ENCODE measurements at places on chromosomes 5 and 9.

DNA sequence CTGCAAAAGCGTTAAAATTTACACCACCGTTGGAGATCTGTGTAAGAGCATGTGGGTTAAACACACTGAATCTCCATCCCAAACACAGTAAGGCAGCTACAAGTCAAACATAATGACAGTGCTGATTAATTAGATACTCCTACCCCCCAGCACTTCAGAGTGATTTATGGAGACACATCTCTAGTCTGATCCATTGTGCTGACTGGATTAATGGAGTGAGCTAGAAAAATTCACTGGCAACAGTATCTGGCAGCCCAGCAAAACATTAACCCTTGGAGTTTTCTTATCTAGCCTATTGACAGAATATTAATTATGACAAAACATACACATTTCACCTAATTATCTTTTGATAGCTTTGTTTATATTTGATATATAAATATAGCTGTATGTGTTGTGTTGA is 188.6 kb upstream of the ISL1 start:
- DNase-seq, result peak; percentile 48

- no peak for DNase-seq
Observed at GRCh38 chr9:127567730-127568617, 44.1 kb upstream of the STXBP1 start.

DNA sequence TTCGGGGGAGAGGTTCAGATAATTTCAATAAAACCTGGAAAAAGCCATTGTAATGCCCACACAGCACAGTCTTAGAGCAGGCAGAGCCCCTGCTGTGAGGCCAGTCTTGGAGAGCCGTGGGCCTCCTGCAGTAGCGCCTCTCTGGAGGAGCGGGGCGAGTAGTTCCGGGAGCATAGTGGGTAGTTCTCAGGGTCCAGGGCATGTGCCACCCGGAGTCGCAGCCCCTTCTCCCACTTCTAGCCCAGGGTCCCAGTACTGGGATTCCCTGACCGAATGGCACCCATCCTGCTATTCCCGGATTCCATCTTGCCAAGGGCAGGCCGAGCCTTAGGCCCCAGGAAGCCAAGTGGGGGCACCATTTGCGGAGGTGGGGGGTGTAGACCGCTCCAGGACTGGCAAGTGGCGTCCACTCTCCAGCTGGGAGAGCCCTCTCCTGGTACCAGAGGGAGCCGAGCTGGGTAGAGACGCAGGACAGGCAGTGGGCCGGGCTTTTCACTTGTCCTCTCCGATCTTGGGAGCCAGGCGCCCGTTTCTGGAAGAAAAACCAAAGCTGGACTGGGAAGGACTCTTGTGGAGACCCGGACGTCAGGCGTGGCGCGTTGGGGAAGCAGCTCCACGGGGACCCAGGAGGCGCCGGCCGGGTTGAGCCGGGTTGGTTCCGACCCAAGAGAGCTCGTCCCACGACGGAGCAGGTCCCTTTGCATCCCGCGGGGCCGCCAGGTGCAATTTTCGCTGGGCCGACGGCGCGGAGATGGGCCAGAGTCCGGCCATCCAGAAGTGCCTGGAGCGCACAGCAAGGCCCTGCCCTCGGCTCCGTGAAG is 12.1 kb downstream of the PROP1 start:
- no peak for DNase-seq

DNA sequence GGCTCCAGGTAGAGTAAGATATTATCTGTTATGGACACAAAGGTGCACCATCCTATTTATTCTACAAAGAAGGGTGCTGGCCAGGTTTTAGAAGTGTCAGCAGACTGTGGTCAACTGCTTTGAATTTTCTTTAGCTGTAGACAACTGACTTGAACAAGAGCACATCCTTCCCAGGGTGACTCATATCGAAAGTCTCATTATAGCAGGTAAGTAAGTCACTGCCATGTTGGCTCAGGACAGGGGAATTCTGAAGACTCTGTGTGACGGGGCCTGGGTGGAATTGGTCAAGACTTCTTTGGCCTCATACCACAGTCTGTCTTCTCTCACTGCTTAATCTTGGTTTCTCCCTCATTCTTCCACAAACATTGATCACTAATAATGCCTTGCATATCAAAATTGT is 214.5 kb upstream of the CDH9 start:
- DNase-seq, result no peak

DNA sequence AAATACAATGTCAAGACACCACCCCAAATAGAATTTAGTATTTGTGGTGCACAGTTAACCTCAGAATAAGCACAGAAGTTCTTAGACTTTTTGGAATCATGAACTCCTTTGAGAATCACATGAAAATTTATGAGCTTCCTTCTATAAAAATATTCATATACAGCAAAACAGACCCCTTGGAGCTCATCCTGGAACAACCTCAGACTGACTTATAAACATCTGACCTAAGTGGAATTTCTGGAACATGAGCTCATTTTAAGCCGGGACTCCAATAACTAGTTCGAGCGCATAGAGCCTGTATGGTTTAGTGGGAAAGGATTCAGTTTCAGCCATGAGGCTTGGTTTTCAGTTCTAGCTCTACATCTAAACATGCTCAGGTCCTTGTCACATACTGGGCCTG is 192.3 kb downstream of the DEPDC1B start:
- no peak for DNase-seq

GRCh38 chr9:109831998-109832658 is 52.1 kb downstream of the PALM2AKAP2 start:
- DNase-seq, result no peak

- no peak for DNase-seq
Observed at GRCh38 chr9:120490888-120491595, 88.9 kb downstream of the CDK5RAP2 start.

- DNase-seq, result no peak
Observed at GRCh38 chr9:101098392-101098791, 69.9 kb downstream of the PLPPR1 start.

- DNase-seq, result no peak
Observed at GRCh38 chr5:10507575-10508096, 56.2 kb upstream of the ANKRD33B start.

DNA sequence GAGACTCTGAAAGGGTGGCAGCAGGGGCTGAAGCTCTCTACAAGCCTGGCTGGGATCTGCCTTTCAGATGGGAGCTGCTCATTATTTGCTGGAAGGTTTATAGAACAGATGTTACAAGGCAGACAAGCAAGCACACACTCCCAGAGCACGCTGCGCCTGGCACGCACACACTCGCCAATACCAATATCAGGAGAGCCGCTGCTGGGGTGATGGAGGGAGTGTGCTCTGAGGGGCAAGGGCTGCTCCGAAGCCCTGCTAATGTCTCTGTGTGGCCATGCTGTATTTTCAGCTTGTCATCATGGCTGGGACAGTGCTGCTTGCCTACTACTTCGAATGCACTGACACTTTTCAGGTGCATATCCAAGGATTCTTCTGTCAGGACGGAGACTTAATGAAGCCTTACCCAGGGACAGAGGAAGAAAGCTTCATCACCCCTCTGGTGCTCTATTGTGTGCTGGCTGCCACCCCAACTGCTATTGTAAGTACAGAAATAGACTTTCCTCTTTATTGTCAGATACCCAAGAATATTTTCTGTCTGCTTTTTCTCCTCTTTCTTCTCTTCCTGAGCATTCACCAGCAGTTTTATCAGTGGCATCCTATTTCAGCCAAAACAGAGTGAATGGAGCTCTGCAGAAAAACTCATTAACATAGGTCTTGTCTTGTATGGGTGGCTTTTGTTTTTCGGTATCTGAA is 115.1 kb downstream of the BAAT start:
- DNase-seq, result no peak

DNA sequence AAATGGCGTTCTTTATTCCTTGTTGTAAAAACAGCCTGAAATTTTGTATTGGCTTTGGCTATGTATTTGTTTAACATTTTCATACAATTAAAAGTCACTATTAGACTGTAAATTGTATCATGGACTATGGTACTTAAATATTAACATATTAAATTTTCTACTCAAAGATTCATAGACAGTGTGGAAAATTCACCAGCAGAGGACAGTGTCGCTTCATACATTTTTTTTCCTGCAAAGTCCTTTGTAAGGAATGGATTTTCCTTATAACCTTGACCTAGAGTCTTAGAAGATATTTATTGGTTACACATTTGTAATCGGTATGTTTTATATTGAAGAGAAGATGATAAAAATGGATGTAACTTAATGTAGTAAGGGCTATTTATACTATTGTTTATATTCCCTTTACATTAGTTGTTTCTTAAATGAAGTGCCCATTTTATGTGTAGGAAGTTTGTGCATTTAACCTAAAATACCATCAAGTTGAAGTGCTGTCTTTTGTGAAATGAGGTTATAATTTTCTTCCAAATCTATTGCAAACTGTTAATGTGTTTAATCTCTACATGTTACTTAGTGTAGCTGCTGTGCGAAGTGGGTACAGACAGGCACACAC is 150.1 kb downstream of the KDM4C start:
- DNase-seq, result no peak

DNA sequence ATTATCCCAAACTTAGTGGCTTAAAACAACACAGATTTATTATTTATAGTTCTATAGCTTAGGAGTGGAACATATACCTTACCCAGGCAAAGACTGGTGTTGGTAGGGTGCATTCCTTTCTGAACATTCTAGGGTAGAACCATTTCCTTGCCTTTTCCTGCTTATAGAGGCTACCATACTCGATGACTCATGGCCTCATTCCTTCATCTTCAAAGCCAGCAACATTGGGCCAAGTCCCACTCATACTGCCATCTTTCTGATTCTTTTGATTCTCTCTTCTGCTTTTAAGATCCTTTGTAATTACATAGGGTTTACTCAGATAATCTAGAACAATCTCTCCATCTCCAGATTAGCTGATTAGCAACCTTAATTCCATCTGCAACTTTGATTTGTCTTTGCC is 452.7 kb upstream of the KLF4 start:
- DNase-seq, result no peak
